Mesenteric fat pad (tissue), 1 donor: ENCODE measurements at places on chromosomes 16 and 17. TPM values are rescaled to one million over a fixed set of nuclear protein-coding genes. Genes with fewer than 3 reads are reported as not detected.

- DNase-seq, result no peak
These were observed 484.3 kb upstream of the EEF2KMT start for GRCh38 chr16:5581908-5582307.

GRCh38 chr17:55620945-55621344 lies 101.7 kb downstream of the TMEM100 start:
- DNase-seq, result no peak

DNA sequence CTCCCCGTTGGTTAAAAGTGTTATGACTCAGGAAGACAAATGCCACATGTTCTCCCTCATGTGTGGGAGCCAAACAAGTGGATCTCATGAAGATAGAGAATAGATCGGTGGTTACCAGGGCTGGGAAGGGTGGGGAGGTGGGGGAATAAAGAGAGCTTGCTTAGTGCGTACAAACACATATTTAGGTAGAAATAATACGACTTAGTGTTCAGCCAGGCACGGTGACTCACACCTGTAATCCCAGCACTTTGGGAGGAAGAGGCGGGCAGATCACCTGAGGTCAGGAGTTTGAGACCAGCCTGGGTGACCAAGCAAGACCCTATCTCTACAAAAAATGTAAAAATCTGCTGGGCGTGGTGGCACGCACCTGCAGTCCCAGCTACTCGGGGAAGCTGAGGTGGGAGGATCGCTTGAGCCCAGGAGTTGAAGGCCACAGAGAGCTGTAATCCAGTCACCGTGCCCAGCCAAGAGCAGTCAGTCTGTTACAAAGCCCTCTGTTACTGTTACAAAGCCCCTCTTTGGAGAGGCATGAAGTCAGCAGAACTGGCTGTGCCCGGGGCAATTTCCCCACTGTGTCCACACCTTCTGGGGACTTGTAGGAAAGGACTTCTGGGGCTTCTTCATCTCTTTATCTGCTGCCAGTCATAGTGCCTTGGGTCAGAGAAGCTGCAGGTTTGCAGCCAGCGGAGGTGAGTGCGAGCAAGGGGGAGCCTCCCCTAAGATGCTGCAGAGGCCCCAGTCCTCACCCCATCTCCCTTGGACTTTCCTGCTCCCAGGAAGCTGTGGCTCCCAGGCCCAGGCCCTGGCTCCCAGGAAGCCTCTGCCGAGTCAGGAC lies 4.3 kb upstream of the ALDH3A1 start:
- no peak for DNase-seq

Gene HAP1
- 0.13 TPM for total RNA-seq

DNA sequence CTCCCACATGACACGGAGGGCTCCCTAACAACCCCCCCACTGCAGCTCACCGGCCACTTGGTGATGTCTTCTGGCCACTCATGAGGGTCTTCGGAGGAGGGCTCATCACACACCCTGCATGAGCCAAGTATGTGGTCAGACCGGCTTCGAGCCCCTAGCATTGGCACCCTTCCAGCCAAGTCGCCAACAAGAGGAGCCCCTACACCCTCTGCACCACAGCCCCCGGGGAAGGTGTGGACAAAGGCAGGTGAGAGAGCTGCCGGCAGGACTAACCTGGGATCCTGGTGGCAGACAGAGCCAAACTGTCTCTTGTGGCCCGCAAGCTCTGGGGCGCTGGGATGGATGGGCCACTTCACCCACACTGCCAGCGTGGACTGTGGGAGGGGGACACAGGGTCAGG lies 6.5 kb downstream of the SNRNP25 start:
- DNase-seq, result no peak

Gene RUSF1
- total RNA-seq, result 36.0 TPM

GRCh38 chr16:69306031-69306430 lies 5.1 kb upstream of the VPS4A start:
- no peak for DNase-seq

Gene CCDC144A
- 9.5 TPM for total RNA-seq

Gene SPNS2
- total RNA-seq, result 18.6 TPM

DNA sequence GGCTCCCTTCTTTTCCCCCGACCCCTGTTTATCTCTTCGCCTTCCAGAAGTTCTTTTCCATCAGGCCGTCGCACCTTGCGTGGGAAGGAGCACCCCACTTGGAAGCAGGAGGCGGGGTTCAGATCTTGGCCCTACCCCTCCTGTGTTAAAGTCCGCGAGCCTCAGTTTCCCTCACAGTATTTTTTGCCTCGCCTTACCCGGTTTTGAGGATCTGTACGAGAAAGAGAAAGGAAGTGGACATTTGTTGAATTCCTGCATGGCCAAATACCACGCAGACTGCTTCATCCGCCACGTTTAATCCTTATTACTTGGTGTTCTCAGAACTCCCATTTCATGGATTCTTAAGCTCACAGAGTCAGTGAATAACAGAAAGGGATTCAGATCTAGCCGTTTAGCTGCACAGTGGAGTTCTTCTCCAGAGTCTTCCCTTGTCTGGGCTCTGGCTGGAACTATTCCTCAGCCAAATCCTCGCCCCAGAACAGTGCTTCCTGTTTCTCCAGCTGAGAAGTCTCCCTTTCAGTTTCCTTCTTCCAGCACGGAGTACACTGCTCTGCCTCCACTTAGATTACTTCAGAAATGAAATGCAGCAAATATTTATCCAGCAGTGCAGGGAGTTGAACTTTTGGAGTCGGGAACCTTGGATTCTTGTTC lies 590 bp downstream of the TMEM219 start:
- DNase-seq, result no peak

- DNase-seq, result no peak
These were observed 175.9 kb downstream of the SPECC1 start for GRCh38 chr17:20184977-20185619.

GRCh38 chr17:46157443-46158062 lies 35.7 kb downstream of the KANSL1 start:
- DNase-seq, result no peak

Gene SCIMP
- total RNA-seq, result 7.6 TPM

- DNase-seq, result no peak
These were observed 12.9 kb downstream of the MYL4 start for GRCh38 chr17:47222047-47222446.

DNA sequence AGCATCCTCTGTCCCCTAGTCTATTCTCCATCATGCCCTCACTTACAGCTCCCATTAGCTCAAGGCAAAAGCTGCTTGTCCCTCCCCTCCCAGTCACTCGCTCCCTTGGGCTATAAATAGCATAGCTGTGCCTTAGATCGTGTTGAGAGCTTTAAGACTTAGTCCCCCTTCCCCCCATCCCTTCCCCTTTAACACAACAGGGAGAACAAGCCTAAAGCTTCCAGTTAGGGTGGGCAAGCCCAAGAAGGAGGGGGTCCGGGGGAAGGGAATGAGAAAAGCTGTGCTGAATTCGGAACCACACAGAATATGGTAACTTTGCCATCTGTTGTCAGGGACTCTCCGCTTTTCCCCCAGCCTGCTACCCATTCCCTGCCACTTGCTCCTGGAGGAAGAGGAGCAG lies 4.9 kb upstream of the HIGD1B start:
- no peak for DNase-seq

- no peak for DNase-seq
These were observed 16.0 kb downstream of the BTBD17 start for GRCh38 chr17:74345433-74346241.

- DNase-seq, result no peak
These were observed 6.6 kb downstream of the SPAG5 start for GRCh38 chr17:28592260-28592659.

- DNase-seq, result no peak
These were observed 26.8 kb downstream of the KNOP1 start for GRCh38 chr16:19691161-19691711.

- DNase-seq, result no peak
These were observed 54.9 kb downstream of the RAB11FIP4 start for GRCh38 chr17:31446195-31446967.

- no peak for DNase-seq
These were observed 18.7 kb upstream of the GSE1 start for GRCh38 chr16:85594273-85594977.
